ENCODE measurements at places on chromosomes 7 and 10. TPM values are rescaled to one million over a fixed set of nuclear protein-coding genes. Genes with fewer than 3 reads are reported as not detected.

Gene ERLIN1
- polyA plus RNA-seq, result 45.6 TPM

Gene ODAD2
- polyA plus RNA-seq, result 4.5 TPM

Gene SEMA3E
- 15.2 TPM for polyA plus RNA-seq

Gene H2BK1
- not detected for polyA plus RNA-seq

DNA sequence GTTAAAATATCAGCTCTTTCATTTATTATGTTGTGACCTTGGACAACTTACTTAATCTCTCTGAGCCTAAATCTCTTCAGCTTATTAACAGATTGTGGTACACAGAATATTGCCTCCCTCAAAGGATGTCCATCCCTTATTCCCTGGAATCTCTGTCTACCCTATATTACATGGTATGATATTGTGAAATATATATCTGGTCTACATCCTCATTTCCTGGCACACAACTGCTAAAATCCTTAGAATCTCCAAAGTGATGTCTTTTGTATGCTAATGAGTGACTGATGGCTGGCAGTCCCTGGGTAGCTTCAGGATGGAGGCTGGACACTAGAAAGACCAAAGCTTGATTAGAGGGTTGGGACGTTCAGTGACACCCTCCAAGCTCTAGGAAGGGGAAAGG lies 25.8 kb downstream of the ZNF438 start:
- DNase-seq, result no peak

DNA sequence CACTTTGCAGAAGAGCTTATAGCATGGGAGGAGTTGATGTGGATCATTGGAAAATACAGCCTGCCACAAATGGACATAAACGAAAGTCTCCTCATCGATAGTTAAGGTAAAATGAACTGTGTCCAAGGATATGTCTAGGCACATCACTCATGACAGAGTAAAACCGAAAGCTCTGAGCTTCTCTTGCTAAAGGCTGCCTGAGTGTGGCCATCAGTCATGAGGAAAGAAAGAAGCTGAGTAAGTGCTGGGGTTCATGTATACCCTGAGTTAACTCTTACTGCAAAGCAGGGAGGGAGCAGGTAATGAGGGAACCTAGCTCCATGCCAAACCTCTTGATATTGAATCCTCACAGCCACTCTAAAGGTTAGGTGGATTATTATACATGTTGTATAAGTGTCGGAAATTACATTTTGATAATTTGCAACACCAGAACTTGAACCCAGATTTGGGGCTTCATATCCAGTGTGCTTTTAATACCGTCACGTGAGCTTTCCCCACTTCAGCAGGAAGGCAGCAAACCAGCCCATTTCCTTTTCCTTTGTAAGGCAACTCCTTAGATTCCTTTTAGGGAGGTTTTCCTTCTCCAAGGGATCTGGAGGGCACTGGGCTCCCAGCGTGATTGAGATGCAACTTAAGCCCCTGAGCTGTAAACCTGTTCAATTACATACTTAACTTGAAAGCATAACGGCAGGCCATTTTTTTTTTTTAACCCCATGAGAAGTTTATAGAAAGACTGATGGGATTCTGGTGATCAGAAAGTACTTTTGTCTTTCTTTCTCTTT lies 215.0 kb downstream of the PHF14 start:
- no peak for DNase-seq

- no peak for DNase-seq
Observed at GRCh38 chr7:142809671-142810070, 38.9 kb downstream of the PRSS2 start.

DNA sequence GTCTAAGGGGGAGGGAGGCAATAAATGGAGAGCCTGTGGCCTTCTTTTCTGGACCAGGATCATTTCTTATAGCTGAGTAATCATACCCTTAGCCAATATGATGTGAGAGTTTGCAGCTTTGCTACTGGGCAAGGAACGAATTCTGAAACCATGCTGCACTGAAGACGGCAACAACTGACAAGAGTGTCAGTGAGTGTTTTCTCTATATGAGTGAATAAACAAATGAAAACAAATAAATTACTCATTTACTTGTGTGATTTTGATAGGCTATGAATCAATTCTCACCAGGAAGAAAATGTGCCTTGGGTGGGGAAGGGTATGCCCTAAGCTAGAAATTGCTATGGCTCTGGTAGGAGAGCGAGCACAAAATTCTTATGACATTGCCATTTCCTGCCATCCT lies 79.4 kb upstream of the LRRN3 start:
- DNase-seq, result no peak

All from left lung (tissue), 14 donors.